Effector memory CD4-positive, alpha-beta T cell (primary cell): ENCODE measurements at places on chromosomes 5 and 9.

GRCh38 chr5:123186771-123187170 is 97.7 kb downstream of the PRDM6 start:
- no peak for DNase-seq

DNA sequence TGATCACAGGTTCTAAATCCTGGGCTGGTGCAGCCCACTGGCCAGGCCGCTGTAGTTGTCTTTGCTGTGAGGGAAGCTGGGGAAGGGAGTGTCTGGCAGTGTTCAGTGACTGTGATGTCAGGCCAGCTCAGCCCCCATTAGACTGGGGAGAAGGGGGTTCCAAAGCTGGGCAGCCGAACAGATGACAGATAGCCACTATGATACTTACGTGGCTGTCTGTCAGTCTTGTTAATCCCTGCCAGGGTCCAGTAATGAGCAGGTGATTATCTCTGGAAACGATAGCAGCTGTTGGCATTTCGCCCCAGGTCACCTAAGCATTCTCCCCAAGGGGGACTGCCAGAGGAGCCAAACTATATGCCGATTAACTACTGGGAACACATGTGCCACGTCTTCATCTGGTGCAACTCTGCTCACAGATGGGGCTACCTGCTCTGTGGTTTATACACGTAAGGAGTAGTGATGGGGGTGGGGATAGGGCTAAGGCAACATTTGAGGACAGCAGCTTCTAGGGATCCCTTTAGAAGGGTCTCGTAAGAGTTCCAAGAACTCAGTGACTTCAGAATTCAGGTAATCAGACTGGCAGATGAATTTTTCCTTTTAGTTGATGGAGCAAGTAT is 396.3 kb downstream of the KDM4C start:
- no peak for DNase-seq

DNA sequence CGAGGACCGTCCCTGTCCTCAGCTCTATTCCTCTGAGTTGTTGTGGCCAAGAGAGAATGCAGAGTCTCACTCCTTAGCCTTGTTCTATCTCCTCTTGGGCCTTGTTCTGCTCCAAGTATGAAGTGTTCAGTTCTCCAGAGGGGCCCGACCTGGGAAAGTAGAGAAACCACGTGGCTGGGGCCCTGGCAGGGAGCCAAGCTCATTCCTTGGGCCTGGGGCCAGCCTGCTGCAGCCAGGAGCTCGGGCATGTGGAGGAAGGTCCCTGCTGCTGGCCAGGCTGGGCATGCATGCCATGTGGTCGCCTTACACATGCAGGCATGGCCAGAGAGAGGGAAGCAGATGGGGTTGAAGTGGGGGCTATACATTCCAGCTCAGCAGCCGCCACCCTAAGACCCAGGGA is 60.7 kb downstream of the COL27A1 start:
- DNase-seq = no peak

GRCh38 chr5:91074615-91075014 is 308.5 kb downstream of the ARRDC3 start:
- no peak for DNase-seq

GRCh38 chr5:82793808-82794419 is 283.3 kb downstream of the TMEM167A start:
- no peak for DNase-seq

- no peak for DNase-seq
These were observed 203.1 kb upstream of the PPP1R2B start for GRCh38 chr5:156647034-156647451.
